ENCODE measurements at places on chromosomes 5 and 9.

- DNase-seq = no peak
Observed at GRCh38 chr5:78569441-78569840, 79.1 kb downstream of the LHFPL2 start.

DNA sequence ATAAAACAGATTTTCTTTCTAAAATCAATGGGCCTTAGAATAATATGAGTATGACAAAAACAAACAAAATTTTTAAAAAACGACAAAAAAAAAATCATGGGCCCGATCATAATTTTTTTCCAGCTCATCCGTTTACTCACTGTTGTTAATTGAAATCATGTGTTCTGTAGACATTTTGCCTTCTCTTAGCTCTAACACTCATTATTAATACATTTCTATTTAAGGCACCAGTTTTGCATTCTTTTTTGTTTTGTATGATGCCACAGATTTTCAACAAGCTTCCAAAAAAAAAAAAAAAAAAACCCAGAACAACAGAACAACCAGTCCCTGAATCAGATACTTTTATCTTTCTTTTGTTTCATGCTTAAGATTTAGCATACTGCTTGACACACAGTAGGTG, 86.4 kb downstream of the PRLR start:
- no peak for DNase-seq

GRCh38 chr5:63794296-63794695, 167.9 kb downstream of the HTR1A start:
- DNase-seq = no peak

DNA sequence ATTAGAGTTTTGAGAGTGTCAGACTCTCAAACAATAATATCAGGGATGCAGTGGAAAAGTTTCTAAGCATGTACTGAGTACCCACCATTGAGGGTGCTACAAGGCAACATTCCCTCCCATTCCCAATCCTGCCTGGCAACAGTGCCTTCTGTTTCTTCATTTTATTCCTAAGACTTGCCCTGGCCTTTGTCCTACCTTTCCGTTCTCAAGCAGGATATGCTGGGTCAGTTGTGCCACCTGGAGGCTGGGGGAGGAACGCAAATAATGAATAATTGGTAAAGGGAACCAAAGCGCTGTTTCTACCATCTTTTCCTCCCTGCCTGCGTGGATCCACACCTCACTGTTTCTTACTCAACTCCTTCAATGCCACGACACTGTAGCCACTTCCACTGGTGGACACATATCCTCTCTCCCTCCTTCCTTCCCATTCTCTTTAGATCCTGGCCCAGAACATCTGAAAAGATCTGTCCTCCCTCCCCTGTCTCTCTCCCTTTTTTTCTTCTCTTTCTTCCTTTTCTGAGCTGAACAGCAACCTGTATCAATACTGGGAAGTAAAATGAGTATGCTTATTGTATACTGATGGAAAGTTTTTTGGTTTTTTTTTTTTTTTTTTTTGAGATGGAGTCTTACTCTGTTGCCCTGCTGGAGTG, 149.5 kb downstream of the C9orf152 start:
- peak; percentile 13 for DNase-seq

DNA sequence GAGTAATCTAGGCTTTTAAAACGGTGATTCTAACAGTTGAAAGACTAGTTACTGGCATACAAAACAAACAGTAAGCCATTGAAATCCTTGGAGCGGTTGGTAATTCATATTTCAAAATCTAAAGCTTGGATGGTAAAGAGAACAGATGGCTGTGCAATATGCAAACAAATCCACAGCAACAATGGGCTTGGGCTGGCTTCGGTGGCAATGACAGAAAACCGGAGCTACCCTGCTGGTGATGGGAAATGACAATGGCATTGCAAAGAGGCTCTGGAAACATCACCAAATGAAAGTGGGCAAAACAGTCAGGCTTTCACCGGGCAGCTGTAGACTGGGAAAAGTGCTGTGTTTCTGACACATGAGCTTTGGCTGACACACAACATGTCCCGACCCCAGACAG, 42.2 kb downstream of the MED27 start:
- DNase-seq = no peak

- DNase-seq = no peak
Observed at GRCh38 chr5:169567079-169567478, 16.5 kb upstream of the SPDL1 start.

GRCh38 chr5:137186759-137187461, 312.2 kb downstream of the SPOCK1 start:
- DNase-seq = no peak

DNA sequence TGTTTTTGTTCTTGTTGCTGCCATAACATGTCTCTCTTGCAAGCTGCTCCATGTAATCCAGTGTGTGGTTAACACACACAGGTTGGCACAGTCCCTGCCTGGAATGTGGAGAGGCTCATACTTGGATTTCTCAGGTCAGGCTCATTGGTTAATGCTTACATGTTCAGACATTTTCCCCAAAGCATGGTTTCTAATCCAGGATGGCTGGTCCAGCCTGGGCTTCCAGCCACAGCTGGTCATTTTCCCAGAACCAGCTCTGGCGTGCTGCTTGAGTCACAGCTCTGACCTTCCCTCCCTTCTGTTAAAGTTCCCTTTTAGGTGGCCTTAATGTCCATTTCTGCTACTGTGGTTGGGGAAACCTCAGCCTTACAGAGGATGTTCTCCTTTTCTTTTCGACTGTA, 294.3 kb downstream of the TAF11L14 start:
- no peak for DNase-seq

DNA sequence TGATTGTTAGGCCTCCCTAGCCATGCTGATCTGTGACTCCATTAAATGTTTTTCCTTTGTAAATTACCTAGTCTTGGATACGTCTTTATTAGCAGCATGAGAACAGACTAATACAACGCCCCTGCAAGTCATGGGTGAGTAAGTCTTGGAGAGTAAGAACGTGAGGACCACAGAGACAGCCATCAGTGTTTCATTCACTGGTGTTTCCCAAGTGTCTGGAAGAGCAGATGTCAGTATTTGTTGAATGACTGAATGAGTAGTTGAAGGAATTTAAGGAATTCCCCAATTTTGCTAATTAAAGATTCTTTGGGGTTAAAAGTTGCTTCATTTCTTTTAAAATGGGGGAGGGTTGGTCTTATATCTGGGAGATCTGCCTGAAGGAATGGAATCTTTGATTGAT, 178.8 kb downstream of the TRIO start:
- DNase-seq = no peak

DNA sequence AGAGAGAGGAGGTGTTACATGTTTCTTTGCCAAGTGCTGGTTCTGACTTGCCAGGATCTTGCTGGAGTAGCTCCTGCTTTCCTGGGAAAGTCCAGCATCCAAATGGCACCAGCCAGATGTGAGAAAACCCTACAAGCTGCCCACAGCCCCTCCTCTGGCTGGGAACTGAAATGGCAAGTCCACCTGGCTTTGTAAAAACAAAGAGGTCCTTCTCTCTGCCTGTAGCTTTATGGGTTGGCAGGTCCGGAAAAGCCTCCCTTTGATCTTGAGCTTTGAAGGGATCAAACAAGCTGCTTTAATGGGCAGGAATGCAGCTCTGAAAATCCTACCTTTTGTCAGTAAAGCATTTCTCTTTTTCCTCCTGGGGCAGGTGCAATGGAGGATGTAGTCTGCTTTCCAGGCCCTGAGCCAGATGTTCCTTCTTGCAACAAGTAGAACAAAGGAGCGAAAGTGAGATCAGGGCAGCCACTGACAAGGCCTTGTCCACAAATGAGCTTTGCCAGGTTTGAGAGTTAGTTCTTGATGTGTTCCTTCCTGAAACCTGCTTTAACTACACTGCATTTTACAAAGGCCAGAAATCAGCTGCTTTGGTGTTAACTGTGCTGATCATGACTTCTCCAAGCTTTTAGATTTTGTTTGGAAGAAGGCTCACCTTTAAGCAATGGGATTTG, 456.7 kb downstream of the ZNF608 start:
- DNase-seq = no peak

GRCh38 chr5:158117467-158118160, 258.7 kb upstream of the CLINT1 start:
- DNase-seq = no peak

GRCh38 chr5:173233347-173234128, 1.5 kb downstream of the NKX2-5 start:
- DNase-seq = no peak

DNA sequence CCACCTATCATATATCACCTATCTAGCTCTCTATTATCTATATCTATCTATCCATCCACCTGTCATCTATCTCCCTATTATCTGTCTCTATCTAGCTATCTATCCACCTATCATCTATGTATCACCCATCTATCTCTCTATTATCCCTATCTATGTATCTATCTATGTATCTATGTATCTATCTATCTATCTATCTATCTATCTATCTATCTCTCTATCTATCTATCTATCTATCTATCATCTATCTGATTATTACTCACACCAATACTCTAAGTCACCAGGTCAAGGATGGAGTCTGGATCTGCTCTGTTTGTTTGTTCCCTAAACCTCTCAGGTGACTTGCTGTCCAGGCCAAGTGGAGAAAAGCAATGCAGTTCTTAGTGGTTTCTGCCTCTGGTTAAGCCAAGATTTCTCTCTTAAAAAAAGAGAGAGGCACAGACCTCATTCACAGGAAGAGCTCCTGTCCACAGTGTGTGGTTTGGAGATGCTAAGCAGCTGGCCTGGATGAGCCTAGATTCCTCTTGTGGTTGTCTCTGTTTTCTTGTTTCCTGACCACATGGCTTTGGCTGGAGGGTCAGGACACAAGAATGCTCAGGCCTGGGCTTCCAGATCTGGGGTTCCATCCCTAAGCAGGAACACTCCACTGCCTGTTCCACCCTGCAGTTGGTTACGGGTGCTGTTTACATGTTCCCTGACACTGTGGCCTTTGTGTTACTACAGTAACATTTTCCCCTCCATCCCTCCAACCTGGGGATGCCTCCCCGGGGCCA, 133.4 kb downstream of the PHF2 start:
- no peak for DNase-seq

GRCh38 chr5:172870291-172870714, 36.3 kb downstream of the ERGIC1 start:
- no peak for DNase-seq

- DNase-seq = no peak
Observed at GRCh38 chr5:115414406-115415142, 118.1 kb upstream of the CCDC112 start.

GRCh38 chr5:147393874-147394672, 115.8 kb downstream of the DPYSL3 start:
- DNase-seq = no peak

GRCh38 chr5:58751222-58751837, 168.5 kb downstream of the RAB3C start:
- DNase-seq = no peak

GRCh38 chr9:126125177-126125576, 201.5 kb upstream of the MVB12B start:
- DNase-seq = no peak

DNA sequence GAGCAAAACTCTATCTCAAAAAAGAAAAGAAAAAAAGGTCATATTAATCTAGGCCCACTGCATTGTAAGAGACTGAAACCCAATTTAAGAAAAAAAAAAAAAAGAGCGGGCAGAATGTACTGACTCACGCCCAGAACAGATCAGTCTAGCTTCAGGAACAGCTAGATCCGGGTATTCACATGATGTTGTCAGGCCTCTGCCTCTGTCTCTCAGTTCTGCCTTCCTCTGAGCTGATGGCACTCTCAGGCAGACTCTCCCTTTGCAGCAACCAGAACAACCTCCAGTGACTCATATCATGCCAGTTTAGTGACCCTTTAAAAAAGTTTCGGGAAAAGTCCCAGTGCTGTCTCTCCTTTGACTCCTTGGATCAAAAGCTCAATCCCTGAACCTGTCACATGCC, 53.0 kb downstream of the NEURL1B start:
- no peak for DNase-seq

GRCh38 chr9:126506361-126507317, 107.1 kb upstream of the LMX1B start:
- no peak for DNase-seq

DNA sequence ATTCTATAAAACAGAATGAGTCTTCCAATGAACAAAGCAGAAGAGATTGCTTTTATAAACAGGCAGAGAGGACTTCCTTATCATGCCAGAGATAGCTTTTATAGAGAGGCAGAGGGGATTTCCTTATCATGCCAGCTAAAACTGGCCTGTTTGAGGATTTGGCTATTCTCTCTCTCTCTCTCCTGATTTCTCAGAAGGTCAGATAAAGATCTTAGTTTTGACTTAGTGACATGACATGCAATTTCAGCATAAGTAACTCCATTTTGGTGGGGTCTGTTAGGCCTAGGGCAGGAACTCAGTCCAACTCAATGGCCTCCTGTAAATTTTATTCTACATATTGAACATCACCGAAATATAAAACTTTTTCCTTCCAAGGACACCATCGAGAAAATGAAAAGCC, 31.5 kb upstream of the DENND4C start:
- DNase-seq = no peak

- DNase-seq = no peak
Observed at GRCh38 chr5:36688722-36689121, 82.3 kb downstream of the SLC1A3 start.
